Endodermal cell (in vitro differentiated cells): ENCODE measurements at places on chromosomes 12 and 14. TPM values are rescaled to one million over a fixed set of nuclear protein-coding genes. Genes with fewer than 3 reads are reported as not detected.

DNA sequence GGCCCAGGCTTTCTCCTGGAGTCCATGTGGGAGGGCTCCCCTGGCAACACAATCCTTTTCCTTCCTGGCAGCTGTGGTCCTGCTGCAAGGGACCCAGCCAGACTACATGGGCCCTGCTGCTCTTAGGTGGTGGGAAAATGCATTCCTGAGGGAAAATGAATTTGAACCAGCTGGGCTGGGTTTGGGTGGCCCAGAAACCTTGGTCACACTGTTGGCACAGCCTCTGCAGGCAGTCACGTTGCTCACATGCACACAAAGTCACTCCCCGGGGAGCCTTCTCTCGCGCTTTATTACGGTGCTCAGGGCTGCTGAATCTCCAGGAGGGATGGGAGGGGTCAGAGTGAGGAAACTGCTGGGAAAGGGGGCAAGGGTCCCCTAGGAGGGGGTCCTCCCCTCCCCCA is 17.2 kb downstream of the PLEKHG3 start:
- H3K27ac ChIP-seq, result no peak overlapping the region
- no peaks in the 10 kb centered on the region for H3K27me3 ChIP-seq
- no peak overlapping the region for H3K4me3 ChIP-seq
- DNase-seq, result peak; percentile 51
- H3K36me3 ChIP-seq, result no peaks in the 10 kb centered on the region
- H3K4me1 ChIP-seq, result peaks cover 37% of the 10 kb centered on the region

The BDKRB2 gene
- total RNA-seq, result 3.8 and 4.0 TPM in 2 replicates

DNA sequence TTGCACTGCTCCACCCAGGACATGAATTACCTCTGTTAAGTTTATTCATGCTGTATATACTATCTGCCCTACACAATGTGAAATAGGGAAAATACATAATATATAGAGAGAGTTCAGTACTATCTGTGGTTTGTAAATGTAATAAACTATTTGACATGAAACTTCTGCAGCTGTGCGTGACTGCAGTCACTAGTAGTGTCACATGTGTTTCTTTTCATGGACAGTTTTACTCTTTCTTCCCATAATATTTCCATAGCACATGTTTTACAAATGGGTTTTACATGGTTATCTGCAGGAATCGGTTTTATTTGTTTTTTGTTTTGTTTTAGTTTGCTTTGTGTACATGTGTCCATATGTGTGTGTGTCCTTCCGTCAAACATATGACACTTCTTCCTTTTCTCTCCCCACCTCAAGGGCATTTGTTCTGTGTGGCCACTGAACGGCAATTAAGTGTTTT is 1644.1 kb upstream of the FLRT2 start:
- no peaks in the 10 kb centered on the region for H3K4me1 ChIP-seq
- H3K36me3 ChIP-seq, result no peaks in the 10 kb centered on the region
- no peaks in the 10 kb centered on the region for H3K27me3 ChIP-seq
- no peak overlapping the region for H3K4me3 ChIP-seq
- DNase-seq, result no peak

DNA sequence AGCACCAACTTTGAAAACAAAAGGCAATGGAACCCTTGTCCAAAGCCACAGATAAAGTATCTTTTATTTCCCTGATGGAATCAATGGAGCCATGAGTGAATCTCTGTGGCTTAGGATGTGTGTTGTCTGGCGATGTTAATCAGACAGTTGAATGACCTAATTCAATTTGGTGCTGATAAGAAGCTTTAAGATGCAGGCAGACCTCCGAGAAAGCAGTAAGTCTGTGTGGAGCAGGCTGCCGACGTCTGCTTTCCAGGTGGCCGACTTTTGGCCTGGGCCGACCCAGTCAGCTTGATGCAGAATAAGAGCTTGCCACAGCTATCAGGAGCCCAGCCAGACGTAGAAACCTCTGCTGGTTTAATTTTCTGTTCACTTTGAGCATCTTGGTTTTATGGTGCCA is 21.1 kb upstream of the TMEM132C start:
- no peak for DNase-seq
- H3K4me3 ChIP-seq, result peak overlapping the region; percentile 8
- H3K27ac ChIP-seq, result no peak overlapping the region
- H3K27me3 ChIP-seq, result peaks cover 8% of the 10 kb centered on the region

DNA sequence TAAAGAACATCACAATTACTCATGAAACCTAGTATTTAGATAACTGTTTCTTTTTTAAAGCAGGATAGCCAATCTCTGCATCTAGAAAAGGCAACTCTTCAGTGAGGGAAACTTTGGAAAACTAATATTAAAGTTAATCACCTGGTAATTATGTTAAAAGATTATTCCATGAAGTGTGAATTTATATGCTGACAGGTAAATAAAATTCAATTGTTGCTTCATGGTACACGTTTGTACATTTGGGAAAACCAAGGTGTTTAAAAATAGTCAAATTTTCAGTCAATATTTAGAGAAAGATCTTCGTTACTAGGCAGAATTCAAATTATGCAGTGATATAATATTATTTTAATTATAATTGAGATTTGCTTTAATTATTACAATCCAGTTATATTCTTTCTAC is 100.1 kb upstream of the LRFN5 start:
- no peaks in the 10 kb centered on the region for H3K36me3 ChIP-seq
- DNase-seq, result no peak
- H3K4me1 ChIP-seq, result no peaks in the 10 kb centered on the region
- no peaks in the 10 kb centered on the region for H3K27me3 ChIP-seq
- H3K4me3 ChIP-seq, result no peak overlapping the region
- H3K27ac ChIP-seq, result no peak overlapping the region

DNA sequence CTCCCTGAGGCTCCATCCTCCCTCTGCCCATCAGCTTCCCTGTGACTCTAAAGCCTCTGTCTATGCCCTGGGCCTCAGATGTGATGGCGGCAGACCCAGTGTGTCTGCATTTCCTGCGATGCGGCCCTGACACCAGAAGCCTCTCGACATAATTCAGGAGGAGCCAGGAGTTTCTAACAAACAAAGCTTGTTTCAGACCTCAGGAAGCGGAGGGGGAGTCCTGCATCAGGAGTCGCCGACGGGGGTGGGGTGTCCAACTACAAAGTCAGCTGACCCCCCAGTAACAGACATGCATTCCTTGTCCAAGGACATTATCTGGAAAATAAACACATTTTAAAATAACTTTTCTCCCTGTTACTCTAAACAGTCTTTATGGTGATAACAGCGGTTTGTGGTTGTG is 167.5 kb downstream of the DPF3 start:
- no peaks in the 10 kb centered on the region for H3K36me3 ChIP-seq
- no peaks in the 10 kb centered on the region for H3K4me1 ChIP-seq
- H3K27me3 ChIP-seq, result no peaks in the 10 kb centered on the region
- H3K27ac ChIP-seq, result no peak overlapping the region

GRCh38 chr12:104276273-104277131 is 27.0 kb upstream of the EID3 start:
- H3K36me3 ChIP-seq, result no peaks in the 10 kb centered on the region
- H3K27ac ChIP-seq, result no peak overlapping the region
- H3K27me3 ChIP-seq, result no peaks in the 10 kb centered on the region
- no peak overlapping the region for H3K4me3 ChIP-seq

DNA sequence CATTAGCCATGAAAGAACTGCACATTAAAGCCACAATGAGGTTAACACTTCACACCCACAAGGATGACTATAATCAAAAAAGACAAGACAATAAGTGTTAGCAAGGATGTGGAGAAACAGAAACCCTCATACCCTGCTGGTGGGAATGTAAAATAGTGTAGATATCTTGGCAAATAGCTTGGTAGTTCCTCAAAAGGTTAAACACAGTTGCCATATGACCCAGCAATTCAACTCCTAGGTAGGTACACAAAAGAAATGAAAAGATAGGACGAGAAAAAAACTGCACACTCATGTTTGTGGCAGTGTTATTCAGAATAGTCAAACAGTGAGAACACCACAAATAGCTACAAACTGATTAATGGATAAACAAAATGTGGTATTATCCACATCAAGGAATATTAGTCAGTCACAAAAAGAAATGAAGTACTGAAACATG is 93.5 kb downstream of the ATXN2 start:
- H3K27me3 ChIP-seq, result no peaks in the 10 kb centered on the region
- no peak overlapping the region for H3K4me3 ChIP-seq
- H3K36me3 ChIP-seq, result peaks cover 76% of the 10 kb centered on the region
- DNase-seq, result no peak
- H3K27ac ChIP-seq, result no peak overlapping the region
- no peaks in the 10 kb centered on the region for H3K4me1 ChIP-seq

GRCh38 chr12:93237235-93237915 is 140.3 kb upstream of the NUDT4 start:
- H3K4me3 ChIP-seq, result no peak overlapping the region
- no peaks in the 10 kb centered on the region for H3K4me1 ChIP-seq
- H3K27ac ChIP-seq, result no peak overlapping the region
